ENCODE measurements at places on chromosomes 3 and 15. TPM values are rescaled to one million over a fixed set of nuclear protein-coding genes. Genes with fewer than 3 reads are reported as not detected.

GRCh38 chr15:43762824-43763223 lies 13.9 kb downstream of the ELL3 start:
- DNase-seq, result no peak

- DNase-seq, result no peak
Measured at GRCh38 chr3:86890741-86891396, 100.1 kb downstream of the VGLL3 start.

- no peak for DNase-seq
Measured at GRCh38 chr3:45670991-45671390, 18.2 kb upstream of the SACM1L start.

- DNase-seq, result peak; percentile 65
Measured at GRCh38 chr15:25437777-25438600, 835 bp downstream of the UBE3A start.

PLA2G4B gene
- total RNA-seq, result 5.7 TPM

MEX3B gene
- total RNA-seq, result 49.5 TPM

ZNF662 gene
- not detected for total RNA-seq

CCDC39 gene
- not detected for total RNA-seq

- no peak for DNase-seq
Measured at GRCh38 chr15:70097063-70097320, 725 bp downstream of the TLE3 start.

- no peak for DNase-seq
Measured at GRCh38 chr3:55090291-55090690, 162.4 kb upstream of the LRTM1 start.

GRCh38 chr3:47378869-47379268 lies 2.0 kb upstream of the PTPN23 start:
- no peak for DNase-seq

ZNF280D gene
- total RNA-seq, result 10.0 TPM

CPLX3 gene
- total RNA-seq, result not detected

GRCh38 chr3:115401298-115401697 lies 222.0 kb upstream of the GAP43 start:
- no peak for DNase-seq

DUOXA2 gene
- total RNA-seq, result not detected

GRCh38 chr15:88918738-88919137 lies 5.6 kb upstream of the MFGE8 start:
- no peak for DNase-seq

GP5 gene
- total RNA-seq, result 0.09 TPM

DNA sequence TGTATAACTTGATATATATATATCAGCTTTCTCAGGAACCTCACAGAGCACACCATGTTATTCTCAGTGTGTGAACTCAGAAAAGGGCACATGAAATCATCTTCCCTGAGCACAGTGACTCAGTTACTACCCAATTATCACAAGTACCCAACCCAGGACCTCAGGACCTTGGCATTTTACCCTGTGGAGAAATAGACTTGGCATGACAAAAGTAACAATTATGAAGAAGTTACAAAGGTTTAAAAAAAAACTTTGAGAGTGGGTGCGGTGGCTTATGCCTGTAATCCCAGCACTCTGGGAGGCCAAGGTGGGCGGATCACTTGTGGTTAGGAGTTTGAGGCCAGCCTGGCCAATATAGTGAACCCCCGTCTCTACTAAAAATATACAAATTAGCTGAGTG lies 52.4 kb downstream of the ONECUT1 start:
- no peak for DNase-seq

DNA sequence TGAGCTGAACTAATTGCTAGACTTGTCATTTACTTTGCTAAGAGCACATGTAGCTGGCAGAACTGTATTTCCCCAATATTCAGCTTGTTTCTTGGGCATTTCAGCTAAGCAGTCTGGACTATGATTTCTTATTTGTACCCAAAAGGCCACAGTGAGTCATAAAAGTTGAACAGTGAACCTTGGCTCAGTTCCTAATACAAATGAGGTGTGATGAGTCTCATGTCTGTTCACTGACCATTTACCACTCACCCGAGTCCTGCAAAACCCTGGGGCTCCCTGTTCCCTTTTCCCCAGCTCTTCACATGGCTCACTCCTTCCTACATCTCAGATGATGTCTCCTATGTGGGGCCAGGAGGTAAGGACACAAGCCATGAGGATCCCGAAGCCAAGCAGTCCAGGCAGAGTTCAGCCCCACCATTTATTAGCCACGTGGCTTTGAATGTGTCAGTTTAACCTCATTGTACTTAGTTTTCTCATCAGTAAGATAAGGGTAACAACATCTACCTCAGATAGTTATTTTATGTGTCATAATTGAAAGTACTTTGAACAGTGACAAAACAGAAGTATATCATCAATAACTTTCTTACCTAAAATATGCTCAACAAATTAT lies 239.3 kb downstream of the IL5RA start:
- no peak for DNase-seq

- no peak for DNase-seq
Measured at GRCh38 chr15:83504365-83504764, 57.2 kb downstream of the SH3GL3 start.

DNA sequence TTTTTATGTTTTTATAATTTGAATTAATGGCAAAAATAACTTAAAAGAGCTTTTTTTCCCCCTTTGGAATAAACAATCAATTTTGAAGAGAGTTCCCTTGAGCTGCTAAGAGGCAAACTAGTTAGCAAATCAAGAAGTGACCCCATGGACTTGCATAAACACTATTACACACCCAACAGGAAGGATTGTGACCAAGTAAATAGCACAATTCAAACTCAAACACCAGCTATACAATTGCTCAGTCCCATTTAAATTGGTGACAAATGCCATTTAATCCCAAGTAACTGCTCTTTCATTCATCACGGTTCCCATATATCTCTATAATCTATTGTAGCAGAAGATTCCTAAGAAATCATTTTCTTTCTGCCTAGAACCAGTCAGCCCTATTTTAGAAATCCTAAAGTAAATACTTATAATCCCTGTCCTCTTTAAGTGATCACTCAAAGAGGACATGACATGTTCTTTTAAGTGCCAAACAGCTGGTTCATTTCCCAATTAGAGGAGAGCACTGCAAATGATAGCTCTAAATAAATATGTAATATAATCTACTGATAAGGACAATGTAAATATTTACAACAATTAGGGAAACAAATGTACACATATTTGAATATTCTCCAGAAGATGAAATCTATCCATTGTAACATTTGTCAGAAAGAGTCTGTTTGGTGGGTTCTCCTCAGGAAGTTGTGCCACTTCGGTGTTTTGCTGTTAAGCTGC lies 137.8 kb upstream of the ADAMTS9 start:
- no peak for DNase-seq

DNA sequence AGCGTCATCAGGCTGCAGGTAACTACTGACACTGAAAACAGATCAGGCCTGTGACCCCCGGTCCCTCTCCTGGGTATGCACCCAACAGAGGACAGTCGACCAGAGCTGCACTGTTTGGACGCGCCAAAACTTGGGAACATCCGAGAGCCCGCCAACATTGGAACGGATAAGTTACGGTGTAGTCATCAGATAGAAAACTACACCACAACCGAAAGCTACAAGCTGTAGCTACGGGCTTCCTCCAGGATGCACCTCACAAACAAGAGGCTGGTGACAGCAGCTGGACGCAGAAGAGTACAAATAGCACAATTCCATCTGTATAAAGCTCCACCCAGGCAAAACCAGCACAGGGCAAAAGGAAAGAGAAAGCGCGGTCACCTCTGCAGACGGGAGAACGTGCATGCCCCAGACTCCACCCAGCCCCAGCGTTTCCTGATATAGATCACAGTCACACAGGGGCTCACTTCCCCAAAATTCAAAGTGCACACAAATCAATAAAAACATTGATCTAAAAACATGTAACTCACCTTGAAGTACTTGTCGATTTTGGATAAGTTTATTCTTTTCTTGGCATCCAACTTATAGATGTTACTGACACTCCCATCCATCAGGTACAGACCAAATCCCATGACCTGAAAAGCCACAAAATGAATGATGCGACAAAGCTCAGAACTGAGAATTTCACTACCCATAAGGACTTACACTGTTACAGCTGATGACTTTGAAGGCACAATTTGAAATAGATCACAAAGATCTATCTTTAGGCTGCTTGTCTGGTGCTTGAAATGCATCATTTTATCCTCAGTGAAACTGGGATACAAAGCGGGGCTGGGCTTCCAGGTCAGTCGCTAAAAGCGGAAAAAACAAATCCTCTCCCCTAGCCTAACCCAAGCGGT lies 43.3 kb downstream of the CYFIP1 start:
- DNase-seq, result no peak

OR5K2 gene
- total RNA-seq, result not detected

DNA sequence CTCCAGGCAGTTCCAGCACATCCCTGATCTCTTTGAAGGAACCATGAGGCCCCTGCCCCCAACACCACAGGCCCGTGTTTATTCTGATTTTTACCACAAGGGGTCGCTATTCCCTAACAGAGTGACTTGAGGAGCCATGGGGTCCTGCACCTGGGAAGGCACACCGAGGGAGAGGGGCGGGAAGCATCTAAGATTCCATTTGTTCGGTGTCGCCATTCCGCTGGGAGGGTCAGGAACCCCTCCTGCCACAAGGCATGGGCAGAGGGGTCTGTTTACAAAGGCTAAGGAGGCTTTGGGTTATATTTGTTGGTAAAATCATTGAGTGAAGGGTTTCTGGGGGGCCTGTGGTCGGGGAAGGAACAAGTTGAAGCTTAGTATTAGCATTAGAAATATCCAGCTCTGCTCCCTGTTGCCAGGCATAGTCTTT lies 77.1 kb downstream of the WDR76 start:
- DNase-seq, result peak; percentile 89

DNA sequence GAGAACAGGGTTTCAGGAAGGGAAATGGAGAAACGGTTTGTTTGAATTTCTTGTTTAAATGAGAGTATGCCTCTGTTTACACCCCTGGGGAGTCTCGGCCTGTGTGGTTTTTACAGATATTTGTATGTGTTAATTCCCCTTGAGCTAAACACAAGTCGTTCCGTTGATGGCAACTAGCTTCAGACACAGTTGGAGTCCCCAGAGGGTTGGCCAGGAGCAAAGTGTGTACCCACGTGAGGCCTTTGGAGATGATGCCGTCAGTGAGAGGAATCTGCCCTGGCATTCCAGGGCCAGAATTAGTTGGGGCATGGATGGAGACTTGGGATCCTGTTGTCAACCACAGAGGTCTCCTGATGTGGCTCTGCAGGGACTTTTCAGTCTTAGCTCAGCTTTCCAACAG lies 44.0 kb downstream of the CEMIP start:
- DNase-seq, result no peak

GRCh38 chr3:133958071-133958805 lies 62.6 kb upstream of the RAB6B start:
- DNase-seq, result no peak

- no peak for DNase-seq
Measured at GRCh38 chr3:104947943-104948342, 418.8 kb upstream of the ALCAM start.

- DNase-seq, result no peak
Measured at GRCh38 chr3:196440041-196440537, 7.9 kb upstream of the UBXN7 start.
